ENCODE measurements at places on chromosomes 5 and 9. TPM values are rescaled to one million over a fixed set of nuclear protein-coding genes. Genes with fewer than 3 reads are reported as not detected.

DRD1 gene
- not detected for polyA plus RNA-seq

SV2C gene
- not detected for polyA plus RNA-seq

LCN15 gene
- polyA plus RNA-seq = not detected

PALM2AKAP2 gene
- 0.15 TPM for polyA plus RNA-seq

KIF27 gene
- 2.0 TPM for polyA plus RNA-seq

SPINK7 gene
- polyA plus RNA-seq = not detected

SLIT3 gene
- polyA plus RNA-seq = not detected

OR13C4 gene
- polyA plus RNA-seq = not detected

GRM6 gene
- polyA plus RNA-seq = not detected

PCDHB13 gene
- polyA plus RNA-seq = not detected

BNIP1 gene
- 16.8 TPM for polyA plus RNA-seq

IFNA13 gene
- polyA plus RNA-seq = not detected

GFI1B gene
- not detected for polyA plus RNA-seq

IL13 gene
- not detected for polyA plus RNA-seq

ADAMTSL1 gene
- not detected for polyA plus RNA-seq

NMUR2 gene
- polyA plus RNA-seq = not detected

DDX4 gene
- not detected for polyA plus RNA-seq

TLR4 gene
- polyA plus RNA-seq = not detected

AMBP gene
- not detected for polyA plus RNA-seq

MAMDC4 gene
- polyA plus RNA-seq = not detected

PTPRD gene
- polyA plus RNA-seq = not detected

MCTP1 gene
- polyA plus RNA-seq = 0.92 TPM

ORM2 gene
- polyA plus RNA-seq = not detected

Data from CD8-positive, alpha-beta memory T cell (primary cell).